NCI-H1105 (cell line): ENCODE measurements at places on chromosomes 5 and 9.

DNA sequence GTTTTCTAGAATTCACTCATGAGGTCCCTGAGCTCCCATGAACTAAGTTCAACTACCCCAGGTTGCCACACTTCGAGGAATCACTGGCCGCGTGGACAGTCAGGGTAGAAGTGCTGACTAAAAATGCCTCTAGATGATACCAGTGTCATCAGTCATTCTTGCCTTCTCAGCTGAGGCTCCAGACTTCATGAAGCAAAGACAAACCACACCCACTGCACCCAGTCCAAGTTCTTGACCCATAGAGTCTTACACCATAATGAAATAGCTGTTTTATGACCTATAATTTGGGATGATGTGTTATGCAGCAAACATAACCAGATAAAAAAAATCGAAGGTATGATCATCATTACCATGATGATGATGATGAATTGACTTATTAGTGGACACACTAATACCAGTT, 632.9 kb upstream of the TLE4 start:
- DNase-seq: no peak

GRCh38 chr5:178176791-178177190, 10.4 kb downstream of the GMCL2 start:
- DNase-seq: no peak

DNA sequence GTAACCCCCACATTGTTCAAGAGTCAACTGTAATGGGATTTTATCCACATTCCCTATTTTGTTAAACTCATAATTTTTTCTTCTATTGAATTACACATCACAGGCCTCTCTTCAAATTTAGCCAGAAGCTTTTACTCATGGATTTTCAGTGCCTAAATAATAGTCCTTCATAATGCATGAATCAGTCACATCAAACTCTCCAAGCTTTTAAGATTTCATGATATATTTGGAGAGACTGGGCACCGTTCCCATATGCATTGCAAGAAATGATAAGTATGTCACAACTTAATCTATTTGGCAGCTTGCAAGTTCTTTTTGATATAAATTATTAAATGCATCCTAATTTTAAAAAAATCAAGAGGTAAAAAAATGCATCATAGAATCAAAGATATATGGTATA, 465.9 kb downstream of the DMAC1 start:
- no peak for DNase-seq

GRCh38 chr9:112009656-112010055, 113.0 kb downstream of the UGCG start:
- no peak for DNase-seq

DNA sequence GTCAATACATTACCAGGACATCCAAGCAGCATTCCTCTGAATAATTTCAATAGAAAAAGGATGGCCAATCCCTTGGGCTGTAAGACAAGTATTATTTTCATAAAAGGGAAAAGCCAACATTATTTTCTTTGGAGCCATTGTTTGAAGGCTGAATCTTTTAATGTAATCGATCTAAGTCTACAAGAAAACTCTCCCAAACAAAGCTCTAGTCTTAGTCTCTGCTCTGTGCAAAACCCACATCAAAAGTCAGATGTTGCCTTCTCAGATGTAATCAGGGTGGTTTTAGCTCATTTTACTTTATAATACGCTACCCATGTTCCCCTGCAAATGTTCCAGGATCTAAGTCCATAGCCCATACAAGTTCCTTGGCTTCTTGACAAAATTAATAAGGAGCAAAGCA, 325.6 kb downstream of the TRPM3 start:
- no peak for DNase-seq
